Activated T-cell treated with anti-CD3 and anti-CD28 coated beads for 24 hours (primary cell): ENCODE measurements at places on chromosomes 1 and 21.

- no peak for DNase-seq
Measured at GRCh38 chr1:214014730-214015129, 27.0 kb downstream of the PROX1 start.

- no peak for DNase-seq
Measured at GRCh38 chr1:231803353-231803752, 176.8 kb downstream of the DISC1 start.

GRCh38 chr21:45309069-45309986 is 21.6 kb upstream of the POFUT2 start:
- peak; percentile 13 for DNase-seq

GRCh38 chr1:205690122-205690756 is 9.9 kb upstream of the SLC45A3 start:
- no peak for DNase-seq

DNA sequence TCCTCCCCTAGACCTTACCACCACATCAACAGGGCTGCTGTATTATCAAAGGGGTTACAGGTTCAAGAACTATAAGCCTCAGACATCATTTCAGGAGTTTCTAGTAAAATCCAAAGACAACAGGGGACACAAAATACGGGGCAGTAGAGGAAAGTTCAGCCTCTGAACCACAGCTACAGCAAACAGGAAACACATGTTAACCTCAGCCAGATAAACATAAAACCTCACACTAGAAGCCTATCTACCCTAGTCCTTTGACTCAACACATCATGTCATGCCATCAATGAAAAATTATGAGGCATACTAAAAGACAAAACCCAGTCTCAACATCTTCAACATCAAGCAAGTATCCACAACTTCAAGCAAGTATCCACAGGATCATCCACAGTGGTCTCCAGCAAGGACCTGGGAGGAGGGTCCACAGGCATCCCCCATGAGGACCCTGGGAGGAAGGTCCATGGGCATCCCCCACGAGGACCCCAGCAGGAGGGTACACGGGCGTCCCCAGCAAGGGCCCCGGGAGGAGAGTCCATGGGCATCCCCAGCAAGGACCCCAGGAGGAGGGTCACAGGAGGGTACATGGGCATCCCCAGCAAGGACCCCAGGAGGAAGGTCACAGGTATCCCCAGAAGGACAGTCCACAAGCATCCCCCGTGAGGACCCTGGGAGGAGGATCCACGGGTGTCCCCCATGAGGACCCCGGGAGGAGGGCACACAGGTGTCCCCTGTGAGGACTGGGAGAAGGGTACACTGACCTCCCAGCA is 440.0 kb downstream of the MATN1 start:
- DNase-seq = no peak

GRCh38 chr21:38652396-38652795 is 153.3 kb upstream of the ETS2 start:
- no peak for DNase-seq

DNA sequence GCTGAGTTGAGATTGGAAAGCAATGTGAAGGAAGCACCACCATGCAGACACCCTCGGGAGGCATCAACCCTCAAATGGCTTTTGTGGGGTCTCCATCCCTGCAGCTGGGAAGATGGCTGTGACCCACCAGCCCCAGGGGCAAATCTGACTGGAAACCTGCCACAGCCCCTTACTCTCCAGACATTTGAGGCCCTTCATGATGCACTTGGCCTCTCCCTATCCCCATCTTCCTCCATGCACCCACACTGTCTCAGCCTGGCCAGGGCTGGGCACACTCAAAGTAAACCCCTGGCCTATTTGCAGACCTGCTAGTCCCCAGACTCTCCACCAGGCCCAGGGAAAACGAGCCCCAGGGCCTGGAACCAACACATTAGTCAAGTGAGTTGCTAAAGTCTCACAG is 205.2 kb downstream of the MATN1 start:
- no peak for DNase-seq

DNA sequence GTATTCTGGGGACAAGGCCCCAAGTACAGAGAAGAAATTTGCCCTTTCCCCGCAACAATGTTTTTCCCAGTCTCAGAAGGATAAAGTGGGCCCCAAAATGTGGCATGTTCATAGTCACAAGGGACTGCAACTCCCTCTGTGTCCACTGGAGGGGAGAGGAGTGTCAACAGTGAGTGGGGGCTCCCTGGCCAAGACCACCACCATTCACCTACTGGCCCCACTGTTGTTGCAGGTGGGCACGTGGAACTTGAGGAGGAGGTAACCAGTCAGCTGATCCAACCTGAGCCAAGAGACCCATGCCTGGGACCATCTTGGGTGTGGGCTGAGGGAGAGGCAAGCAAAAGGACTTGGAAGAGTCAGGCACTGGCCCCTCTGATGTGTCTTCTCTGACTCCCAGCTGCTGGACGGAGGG is 777 bp downstream of the NUDT17 start:
- peak; percentile 14 for DNase-seq

GRCh38 chr1:101112051-101112780 is 86.6 kb upstream of the DPH5 start:
- peak; percentile 47 for DNase-seq

DNA sequence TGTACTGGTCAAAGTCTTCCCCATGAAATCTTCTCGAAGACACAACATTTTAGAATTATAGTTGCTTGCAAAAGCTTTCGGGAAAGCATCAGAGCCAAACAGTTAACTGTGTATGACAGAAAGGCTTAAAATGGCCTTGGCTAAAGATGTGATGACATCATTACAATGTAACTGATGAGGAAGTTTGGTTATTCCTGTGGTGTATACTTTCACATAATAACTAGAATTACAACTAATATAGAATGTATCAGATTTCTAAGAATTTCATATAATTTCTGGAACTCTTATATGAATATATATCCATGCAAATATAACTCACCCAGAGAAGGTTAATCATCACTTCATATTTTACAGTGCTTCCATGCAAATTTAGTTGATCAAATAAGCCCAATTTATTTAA is 8.4 kb downstream of the TP73 start:
- DNase-seq = no peak

DNA sequence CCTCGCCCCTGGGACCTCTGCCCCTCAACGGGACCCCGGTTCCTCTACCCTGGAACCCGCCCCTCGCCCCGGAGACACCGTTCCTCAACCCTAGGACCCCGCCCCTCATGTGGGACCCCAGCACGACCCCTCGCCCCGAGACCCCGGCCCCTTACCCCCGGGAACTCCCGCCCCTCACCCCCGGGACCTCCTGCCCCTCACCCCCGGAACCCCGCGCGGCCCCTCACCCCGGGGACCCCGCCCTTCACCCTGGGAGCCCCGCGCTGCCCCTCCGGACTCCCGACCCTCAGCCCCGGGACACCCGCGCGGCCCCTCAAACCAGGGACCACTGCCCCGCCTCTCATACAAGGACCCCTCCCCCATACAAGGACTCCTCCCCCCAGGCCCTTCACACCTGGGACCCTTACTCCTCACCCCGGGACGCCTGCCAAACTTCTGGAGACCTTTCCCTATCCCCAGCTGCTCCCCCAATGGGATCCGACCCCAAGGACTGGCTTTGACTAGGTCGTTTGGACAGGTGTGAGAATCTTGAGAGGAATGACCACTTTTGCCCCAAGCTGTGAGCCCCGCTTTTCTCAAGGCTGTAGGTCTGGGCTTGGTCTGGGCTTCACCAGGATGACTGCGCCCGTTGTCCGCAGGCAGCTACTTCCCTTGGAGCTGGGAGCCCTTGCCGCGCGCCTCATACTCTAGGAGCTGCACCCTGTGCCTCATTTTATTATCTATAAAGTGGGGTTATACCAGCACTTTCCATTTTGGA is 843 bp downstream of the DIP2A start:
- no peak for DNase-seq

GRCh38 chr1:235974616-235975015 is 90.3 kb downstream of the NID1 start:
- DNase-seq = no peak
